ENCODE measurements at places on chromosomes 12 and 14. TPM values are rescaled to one million over a fixed set of nuclear protein-coding genes. Genes with fewer than 3 reads are reported as not detected.

DNA sequence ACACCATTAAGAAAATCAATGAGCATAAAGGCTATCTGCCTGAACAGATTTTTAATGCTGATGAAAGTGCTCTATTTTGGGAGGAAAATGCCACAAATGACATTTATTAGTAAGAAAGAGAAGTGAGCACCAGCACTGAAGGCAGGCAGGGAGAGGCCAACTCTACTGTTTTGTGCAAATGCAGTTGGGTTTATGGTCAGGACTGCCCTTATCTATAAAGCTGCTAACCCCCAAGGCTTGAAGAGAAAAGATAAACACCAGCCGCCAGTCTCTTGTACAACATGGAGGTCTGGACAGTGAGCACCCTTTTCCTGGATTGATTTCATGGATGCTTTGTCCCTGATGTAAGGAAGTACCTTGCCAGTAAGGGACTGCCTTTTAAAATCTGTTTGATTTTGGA, 246.8 kb upstream of the SFSWAP start:
- no peak for DNase-seq

DNA sequence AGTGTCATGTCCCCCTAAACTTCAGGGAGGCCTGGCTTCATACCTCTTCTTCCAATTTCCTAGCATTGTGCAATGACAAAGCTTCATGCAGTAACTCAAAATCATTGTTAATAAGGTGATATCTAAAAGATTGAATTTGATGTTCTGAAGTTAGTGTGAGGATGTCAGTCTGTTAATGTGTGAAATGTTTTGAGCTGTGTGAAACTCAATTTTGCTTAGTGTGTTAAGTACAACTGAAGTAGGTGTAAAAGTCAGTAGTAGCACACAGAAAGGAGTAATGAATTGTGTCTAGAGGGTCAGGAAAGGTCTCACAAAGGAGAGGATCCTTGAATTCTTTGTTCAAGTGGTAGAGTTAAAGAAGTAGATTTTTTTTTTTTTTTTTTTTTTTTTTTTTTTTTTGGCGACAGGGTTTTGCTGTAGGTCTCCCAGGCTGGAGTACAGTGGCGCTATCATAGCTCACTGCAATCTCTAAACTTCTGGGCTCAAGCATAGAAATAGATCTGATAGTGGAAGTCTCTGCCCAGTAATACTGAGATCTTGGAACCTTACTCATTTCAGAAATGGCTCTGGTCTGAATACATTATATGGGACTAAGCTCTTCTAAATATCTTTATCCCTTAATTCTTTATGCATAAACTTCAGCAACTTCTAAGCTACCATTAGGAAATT, 63.9 kb downstream of the FUT8 start:
- no peak for DNase-seq

The NID2 gene
- 7.5 TPM for total RNA-seq

The APOF gene
- total RNA-seq, result not detected

The VRTN gene
- 0.05 TPM for total RNA-seq

The ACOT4 gene
- 0.76 TPM for total RNA-seq

All from thymus (tissue), 14 donors.